Activated naive CD8-positive, alpha-beta T cell treated with anti-CD3 and anti-CD28 coated beads, Interleukin-2, amount 50 U/mL, for 16 hours (primary cell): ENCODE measurements at places on chromosomes 7 and 10.

- no peak for DNase-seq
Observed at GRCh38 chr10:84987039-84987438, 658.6 kb downstream of the CCSER2 start.

DNA sequence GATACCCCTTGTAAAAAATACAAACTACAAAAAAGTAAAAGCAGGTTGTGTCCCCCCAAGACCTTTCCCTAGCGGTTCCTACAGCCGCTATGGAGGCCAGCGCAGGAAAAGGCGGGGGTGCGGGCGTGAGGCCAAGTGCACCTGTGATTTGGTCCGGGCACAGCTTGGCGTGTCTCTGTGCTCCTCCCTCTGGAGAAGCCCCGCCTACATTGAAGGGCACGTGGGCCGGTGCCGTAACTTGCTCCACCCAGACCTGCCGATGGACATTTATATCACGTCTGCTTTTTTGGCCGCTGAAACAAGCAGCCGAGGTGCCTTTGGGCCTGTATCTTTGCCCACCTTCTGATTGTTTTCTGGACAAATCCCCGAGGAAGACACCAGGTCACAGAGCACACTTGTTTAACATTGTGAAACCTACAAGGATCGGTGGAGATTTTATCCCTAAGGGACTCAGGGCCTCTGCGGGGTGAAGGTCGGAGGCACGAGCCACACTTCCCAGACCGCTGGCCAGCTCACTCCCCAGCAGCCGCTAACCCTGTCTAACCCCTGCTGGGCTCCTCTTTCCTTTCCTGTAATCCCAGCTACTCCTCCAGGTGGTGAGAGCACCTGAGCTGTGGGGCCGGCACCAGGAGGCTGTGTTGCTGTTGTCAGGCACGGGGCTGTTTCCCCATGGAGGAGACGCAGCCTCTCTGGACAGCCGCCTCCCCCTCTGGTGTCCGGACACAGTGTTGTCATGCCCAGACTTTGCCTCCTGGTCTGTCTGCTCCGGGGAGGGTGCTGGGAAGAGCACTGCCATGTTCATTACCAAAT lies 18.8 kb upstream of the INPP5A start:
- DNase-seq: no peak

DNA sequence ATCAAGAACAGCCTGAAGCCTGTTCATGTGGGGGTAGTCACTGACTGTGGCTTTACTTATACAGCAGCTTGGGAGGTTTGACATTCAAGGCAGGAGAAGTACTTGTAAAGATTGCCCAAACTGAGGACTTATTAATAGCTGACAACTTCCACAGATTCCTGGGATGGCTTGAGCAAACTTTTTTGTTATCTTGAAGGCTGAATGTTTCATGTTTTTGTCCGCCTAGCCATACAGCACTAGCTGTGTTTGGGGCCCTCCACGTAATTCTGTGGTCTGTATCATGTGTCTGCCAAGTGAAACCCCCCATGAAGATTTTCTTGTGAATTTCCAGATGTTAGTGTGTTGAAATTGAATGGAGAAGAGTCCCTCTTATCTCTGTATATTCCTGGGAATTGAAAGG lies 38.6 kb downstream of the FAS start:
- DNase-seq: no peak

- no peak for DNase-seq
Observed at GRCh38 chr10:77866598-77866997, 60.0 kb downstream of the DLG5 start.

GRCh38 chr10:70664702-70665195 lies 7.6 kb upstream of the ADAMTS14 start:
- no peak for DNase-seq
